Chondrocyte (in vitro differentiated cells): ENCODE measurements at places on chromosomes 12 and 14.

GRCh38 chr12:122946690-122947341 lies 19.4 kb downstream of the ABCB9 start:
- DNase-seq = peak; percentile 98

GRCh38 chr14:35366056-35366451 lies 38.5 kb downstream of the NFKBIA start:
- no peak for DNase-seq

- DNase-seq = no peak
Measured at GRCh38 chr14:37447883-37448391, 147.1 kb downstream of the FOXA1 start.

GRCh38 chr14:104827177-104828055 lies 26.5 kb downstream of the ZBTB42 start:
- DNase-seq = peak; percentile 91

DNA sequence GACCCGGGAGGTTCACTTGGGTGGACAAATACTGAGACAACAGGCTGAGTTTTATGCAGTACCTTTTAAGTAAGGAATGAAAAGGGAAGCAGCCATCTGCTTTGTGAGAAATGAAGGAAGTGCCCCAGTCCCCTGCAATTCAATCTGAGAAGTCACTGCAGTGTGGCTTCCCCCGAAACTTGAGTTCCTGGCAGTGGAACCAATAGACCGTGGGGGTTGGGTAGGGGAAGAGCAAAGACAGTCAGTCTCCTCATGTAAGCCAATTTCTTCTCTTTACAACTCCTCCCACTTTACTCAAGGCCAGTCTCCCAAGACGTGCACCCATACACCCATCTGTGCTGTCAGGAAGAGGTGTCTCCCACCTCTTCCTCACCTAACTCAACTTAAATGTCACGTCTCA lies 206.5 kb downstream of the BCAT1 start:
- DNase-seq = no peak

DNA sequence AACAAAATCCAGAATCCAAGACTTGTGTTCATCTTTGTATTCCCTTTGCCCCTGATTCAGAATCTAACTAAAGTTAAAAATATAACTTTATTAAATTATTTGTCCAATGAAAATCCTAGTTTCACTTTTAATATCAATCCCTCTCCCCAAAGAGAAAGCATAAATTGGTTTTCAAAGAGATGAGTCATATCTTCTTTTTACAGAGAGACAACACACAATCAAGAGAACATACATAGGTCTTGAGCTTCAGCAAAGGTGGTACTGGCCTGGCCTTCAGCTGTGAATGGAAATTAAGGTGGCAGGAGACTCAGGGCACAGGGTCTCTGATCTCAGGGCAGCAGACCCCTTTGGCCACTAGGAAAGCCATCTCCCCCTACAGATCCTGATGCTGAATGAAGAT lies 4.3 kb upstream of the ASCL1 start:
- no peak for DNase-seq
